ENCODE measurements at places on chromosomes 11 and 22.
A peak's percentile ranks its signal among the peaks of the same experiment; 100 is the strongest.

DNA sequence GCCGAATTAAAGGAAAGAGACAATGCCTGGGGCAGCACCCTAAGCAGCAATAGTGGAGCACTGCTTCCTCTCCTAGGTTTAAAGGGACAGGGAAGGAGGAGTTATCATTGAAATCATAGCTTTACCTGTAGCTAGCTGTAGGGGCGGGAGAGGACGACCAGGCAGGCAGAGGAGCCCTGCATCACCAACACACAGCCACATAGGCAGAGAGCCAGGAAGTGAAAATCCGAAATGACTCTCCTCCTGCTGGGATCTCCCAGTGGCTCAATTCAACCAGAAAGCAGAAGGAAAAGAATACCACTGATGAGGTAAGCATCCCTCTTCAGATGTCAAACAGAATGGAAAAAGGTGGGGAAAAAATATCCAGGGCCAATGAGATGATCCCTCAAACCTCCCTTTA lies 20.4 kb downstream of the MRGPRX4 start:
- DNase-seq = no peak

GRCh38 chr11:17772704-17773600 lies 38.4 kb downstream of the KCNC1 start:
- no peak for DNase-seq

GRCh38 chr22:47133061-47133969 lies 370.9 kb downstream of the TBC1D22A start:
- no peak for DNase-seq

- peak; percentile 82 for DNase-seq
Observed at GRCh38 chr22:21567456-21568346, at the start of gene UBE2L3. Gene UBE2L3, plus strand, starts transcription at chr22:21567714. Its CDS starts 31 bp downstream, at chr22:21567745.

GRCh38 chr11:44260081-44260480 lies 49.9 kb downstream of the ALX4 start:
- no peak for DNase-seq

- peak; percentile 8 for DNase-seq
Observed at GRCh38 chr11:38274031-38274430, 1676.0 kb upstream of the RAG2 start.

DNA sequence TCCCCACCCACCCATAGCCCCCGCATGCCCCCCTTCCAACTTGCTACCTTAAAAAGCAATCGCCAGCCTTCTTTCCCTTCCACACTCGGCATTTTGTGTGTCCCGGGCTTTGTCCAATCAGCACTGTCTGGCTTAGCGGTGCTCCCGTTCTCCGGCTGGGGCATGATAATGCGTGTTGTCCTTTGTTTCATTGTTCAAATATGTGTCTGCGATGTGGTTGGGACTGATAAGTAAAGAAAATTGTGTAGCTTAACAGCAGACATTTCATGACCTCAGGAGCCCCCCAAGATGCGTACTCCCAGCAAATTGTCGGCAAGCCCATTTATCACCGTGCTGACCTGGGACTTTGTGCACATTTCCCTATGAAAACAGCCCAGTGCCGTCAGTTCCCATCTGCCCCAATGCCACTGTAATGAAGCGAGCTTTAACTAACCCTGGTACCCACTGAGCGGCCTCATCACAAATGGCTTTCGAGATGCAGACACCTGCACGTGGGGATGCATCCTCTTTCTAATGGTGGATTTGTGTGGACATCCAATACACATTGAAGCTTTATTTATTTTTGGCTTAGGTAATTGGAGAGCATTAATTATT lies 167.0 kb upstream of the E2F8 start:
- no peak for DNase-seq

GRCh38 chr11:19018901-19019300 lies 41.6 kb downstream of the MRGPRX2 start:
- no peak for DNase-seq

- no peak for DNase-seq
Observed at GRCh38 chr11:30712749-30713148, 126.6 kb upstream of the MPPED2 start.

DNA sequence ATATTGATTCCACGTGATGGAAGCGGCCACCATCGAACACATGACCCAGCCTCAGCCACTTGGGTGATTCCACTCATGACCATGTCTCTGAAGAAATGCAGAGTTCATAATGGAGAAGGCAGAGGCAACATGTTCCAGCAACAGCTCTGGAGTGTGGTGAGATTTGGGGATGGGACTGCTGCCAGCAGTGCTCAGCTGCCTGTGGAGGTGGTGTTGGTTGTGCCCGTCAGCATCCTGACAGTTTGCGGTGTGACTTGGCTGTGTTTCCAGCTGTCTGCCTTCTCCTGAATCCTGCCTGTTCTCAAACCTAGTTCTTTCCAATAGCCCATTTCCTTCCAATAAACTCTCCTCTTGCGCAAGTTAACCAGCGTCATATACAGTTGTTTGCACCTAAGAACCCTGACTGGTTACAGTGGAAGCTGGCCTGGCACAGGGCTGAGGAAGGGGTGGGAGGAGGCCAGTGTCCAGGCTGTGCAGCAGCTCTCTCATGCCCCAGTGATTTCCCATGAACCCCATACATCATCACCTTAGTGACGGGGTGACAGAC lies 22.0 kb upstream of the OR8B8 start:
- DNase-seq = peak; percentile 11

DNA sequence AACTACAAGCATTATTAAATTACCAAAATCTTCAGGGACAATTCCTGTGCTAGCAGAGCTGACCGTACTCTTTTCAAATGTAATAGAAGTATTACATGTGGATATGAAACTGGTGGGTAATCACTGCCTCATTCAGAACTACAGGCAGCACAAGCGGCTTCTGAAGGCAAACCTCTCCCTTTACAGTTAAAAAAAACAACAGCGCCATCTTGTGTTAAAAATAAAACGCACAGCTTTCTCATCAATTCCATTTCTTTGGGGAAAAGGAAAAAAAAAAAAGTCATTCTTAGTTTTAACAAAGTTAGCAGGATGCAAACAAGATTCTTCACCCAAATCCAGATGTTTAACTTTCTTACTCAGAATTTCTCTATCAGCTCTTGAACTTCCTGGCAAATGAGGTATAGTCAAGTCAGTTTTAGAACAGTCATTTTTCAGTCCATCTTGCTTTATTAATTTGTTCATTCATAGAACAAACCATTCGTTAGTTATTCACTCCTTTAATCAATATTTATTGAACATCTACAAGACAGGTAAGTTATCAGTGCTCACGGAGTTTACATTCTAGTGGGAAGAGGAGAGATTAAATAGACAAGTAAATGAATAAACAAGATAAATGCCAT lies 331.8 kb upstream of the MPPED2 start:
- DNase-seq = peak; percentile 40

- peak; percentile 3 for DNase-seq
Observed at GRCh38 chr22:48837341-48837935, 990.2 kb downstream of the BRD1 start.

- peak; percentile 48 for DNase-seq
Observed at GRCh38 chr11:32056438-32056837, 34.4 kb upstream of the RCN1 start.

GRCh38 chr11:64449381-64450167 lies 90.6 kb downstream of the RPS6KA4 start:
- peak; percentile 42 for DNase-seq

- no peak for DNase-seq
Observed at GRCh38 chr22:49856343-49856742, 2.7 kb downstream of the ZBED4 start.

- no peak for DNase-seq
Observed at GRCh38 chr11:72595292-72595684, 78.9 kb downstream of the PDE2A start.

DNA sequence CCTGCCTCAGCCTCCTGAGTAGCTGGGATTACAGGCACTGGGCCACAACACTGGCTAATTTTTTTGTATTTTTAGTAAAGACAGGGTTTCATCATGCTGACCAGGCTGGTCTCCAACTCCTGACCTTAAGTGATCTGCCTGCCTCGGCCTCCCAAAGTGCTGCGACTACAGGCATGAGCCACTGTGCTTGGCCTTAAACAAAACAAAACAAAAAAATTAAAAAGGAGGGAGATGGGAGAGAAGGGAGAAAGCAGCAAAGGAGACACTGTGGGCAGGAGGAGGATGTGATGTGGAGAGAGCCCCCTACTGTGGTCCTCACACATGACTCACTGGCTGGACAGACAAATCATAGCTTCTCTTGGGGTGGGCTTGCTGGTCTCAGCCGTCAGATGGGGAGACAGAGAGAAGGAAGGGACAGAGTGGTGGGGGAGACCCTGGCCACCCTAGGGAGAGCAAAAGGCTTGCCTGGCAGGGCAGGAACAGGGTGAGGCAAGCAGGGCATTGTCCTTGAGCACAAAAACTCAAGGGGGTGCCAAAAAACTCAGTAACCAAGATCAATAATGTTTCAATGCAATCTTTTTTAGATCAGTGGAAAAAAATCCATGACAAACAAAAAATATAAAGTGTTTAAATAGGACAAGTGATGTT lies 31.6 kb downstream of the TPST2 start:
- peak; percentile 45 for DNase-seq

DNA sequence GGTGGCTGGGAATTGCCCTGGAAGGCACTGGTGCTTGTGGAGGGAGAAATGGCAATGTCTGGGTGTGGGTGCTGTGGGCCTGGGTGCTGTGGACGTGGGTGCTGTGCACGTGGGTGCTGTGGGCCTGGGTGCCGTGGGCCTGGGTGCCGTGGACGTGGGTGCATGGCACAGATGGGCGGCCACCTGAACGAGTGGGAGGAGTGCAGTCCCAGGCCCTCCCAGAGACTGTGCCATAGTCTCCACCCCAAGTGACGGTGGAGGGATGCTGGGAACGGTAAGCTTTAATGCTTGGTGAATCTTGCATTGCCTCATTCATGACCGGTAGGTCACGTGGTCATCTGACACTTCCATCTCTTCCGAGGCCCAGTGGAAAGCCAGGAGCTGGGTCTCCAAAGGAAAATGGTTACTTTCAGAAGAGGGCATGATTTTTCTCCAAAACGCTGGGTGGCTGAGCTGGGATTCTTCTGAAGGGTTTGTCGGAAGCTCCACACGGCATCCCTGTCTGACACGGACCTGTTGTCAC lies 28.8 kb upstream of the BRSK2 start:
- DNase-seq = no peak

DNA sequence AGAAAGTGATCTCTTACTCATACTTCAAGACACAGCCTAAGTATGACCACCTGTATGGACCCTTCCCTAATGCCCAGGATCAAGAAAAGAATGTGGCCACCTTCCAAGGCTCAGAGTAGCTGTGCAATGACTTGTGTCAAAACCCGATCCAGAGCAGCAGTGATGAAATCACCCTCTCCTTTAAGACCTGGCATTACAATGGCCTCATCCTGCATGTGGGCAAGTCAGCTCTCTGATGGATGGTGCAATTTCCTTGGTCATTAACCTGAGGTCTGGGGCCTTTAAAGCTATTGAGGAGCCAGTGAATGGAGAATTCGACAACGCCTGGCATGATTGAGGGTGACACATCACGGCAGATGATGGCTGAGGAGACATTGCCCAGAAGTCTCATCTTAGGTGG lies 9.1 kb upstream of the TUBA8 start:
- DNase-seq = no peak

GRCh38 chr11:110000031-110000502 lies 93.1 kb upstream of the ZC3H12C start:
- peak; percentile 99 for DNase-seq

DNA sequence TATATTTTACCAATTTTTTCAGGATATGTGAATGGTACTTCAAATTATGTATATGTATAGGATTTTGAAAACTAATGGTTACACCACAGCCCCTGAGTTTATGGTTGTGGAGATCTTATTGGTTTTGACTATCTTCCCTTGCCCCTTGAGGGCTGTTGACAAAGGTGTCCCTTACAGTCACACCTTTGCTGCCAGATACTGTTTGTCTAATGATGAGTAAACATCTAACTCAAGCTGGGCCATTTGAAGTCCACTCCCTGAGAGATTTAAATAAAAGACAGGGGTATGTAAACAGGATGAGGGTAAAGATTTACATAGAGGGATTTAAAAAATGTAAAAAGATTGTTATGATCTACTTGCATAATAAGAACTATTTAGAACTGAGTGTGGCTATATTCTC lies 38.9 kb upstream of the LUZP2 start:
- no peak for DNase-seq

GRCh38 chr11:17397311-17398002 lies 9.0 kb upstream of the KCNJ11 start:
- DNase-seq = no peak

DNA sequence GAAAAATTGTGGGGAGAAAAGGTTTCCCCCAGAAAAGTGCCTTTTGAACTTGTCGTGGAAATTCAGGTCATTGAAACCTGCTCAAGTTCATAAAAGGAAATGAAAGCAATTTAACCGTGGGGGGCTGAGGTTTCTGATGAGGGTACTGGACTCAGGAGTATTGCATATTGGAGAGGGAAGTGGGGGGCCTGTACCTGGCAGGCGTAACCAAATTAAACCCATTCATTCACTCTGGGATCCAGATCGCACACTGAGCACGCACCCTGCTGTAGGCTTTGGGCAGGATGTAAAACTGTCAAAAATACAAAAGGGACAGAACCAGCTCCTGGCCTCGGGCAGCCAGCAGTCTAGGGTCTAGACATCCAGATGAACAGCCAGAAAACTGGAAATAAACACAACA lies 1517.4 kb downstream of the BRD1 start:
- DNase-seq = no peak

GRCh38 chr11:36211761-36212430 lies 77.3 kb downstream of the COMMD9 start:
- no peak for DNase-seq

DNA sequence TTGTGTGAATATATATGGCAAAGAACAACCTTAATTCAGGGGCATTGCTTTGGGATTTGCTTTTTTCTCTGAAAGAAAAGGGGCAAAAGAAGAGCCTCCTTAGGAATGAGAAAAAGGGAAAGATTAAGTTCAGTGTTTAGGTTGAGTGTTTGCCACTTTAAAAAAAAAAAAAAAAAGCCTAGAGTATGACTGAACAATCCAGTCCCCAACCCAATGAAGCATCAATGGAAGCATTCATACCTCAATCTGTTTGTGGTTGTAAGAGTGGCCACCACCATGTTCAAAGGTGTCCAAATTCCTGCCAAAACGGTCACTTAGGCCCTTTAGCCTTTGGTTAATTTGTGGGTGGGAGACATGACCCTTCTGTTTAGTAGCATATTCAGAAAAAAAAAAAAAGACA lies 260.6 kb downstream of the SOX6 start:
- no peak for DNase-seq

DNA sequence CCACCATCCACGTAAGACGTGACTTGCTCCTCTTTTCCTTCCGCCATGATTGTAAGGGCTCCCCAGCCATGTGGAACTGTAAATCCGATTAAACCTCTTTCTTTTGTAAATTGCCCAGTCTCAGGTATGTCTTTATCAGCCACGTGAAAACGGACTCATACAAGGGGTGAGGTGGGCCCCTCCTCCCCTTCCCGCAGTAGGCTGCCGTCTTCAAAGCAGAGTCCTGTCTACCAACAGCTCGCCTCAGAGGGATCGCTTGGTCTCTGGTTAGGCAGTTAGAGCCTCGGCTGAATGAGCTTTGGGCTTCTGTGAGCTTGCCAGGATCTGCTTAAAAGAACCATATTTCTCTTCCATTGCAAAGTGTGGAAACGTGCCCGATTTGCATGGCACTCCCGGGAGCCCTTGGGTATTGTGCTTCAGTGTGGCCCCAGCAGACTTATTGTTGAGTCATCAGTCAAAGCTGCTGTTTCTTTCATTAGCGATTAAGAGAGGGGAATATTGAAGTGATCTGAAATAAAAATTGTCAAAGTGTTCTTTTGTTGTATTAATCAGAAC lies 338.3 kb downstream of the TBC1D22A start:
- DNase-seq = no peak

- DNase-seq = no peak
Observed at GRCh38 chr11:1542267-1542666, 29.8 kb downstream of the DUSP8 start.

GRCh38 chr11:90874986-90875385 lies 652.1 kb upstream of the CHORDC1 start:
- no peak for DNase-seq

GRCh38 chr11:66568124-66568916 lies at the start of gene CTSF:
Gene CTSF, minus strand, starts transcription at chr11:66568606. Its CDS starts 120 bp downstream, at chr11:66568486.
- DNase-seq = peak; percentile 71
